ENCODE measurements at places on chromosomes 5 and 9. TPM values are rescaled to one million over a fixed set of nuclear protein-coding genes. Genes with fewer than 3 reads are reported as not detected.

The DMRTA1 gene
- 0.47 TPM for total RNA-seq

The GARIN3 gene
- total RNA-seq: not detected

The GADD45G gene
- total RNA-seq: 13.7 TPM

The MRPS27 gene
- 53.3 TPM for total RNA-seq

The PCDHGA12 gene
- 15.6 TPM for total RNA-seq

The INSL4 gene
- not detected for total RNA-seq

The MUSK gene
- not detected for total RNA-seq

The LCNL1 gene
- total RNA-seq: 38.0 TPM

DNA sequence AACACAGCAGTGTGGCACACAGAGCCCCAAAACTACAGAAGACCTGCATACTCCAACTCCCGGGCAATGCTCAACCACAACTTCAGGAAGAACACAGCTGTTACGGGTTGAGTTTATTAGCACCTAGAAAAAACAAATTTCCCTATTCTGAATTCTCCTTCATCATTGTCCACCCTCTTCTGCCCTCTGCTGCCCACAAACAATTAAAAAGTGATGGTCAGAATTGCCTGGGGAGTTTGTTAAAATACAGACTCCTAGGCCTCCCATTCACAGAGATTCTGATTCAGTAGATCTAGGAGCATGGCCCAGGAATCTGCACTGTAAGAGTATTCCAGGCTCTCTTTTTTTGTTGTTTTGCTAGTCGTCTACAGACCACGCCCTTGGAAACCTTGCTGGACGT is 310.6 kb downstream of the NDUFS4 start:
- no peak for DNase-seq

DNA sequence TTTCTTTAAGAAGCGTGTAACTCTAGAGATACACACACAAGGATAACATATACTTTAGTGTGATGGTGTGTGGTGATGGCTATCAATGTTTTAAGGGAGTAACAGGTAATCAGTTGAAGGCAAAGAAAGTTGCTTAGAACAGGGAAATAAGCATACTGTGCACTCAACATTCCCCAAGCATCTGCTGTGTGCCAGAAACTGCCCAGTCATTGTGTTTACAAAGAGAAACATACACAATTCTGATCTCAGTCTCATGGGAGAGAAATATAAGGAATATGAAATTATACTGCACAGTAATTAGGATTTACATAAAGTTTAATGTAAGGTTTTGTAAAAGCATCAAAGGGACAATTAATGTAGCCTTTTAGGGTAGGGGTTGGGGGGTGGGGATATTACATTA is 224.1 kb upstream of the TYRP1 start:
- DNase-seq: no peak

GRCh38 chr5:110514030-110514429 is 212.4 kb downstream of the TMEM232 start:
- DNase-seq: no peak

DNA sequence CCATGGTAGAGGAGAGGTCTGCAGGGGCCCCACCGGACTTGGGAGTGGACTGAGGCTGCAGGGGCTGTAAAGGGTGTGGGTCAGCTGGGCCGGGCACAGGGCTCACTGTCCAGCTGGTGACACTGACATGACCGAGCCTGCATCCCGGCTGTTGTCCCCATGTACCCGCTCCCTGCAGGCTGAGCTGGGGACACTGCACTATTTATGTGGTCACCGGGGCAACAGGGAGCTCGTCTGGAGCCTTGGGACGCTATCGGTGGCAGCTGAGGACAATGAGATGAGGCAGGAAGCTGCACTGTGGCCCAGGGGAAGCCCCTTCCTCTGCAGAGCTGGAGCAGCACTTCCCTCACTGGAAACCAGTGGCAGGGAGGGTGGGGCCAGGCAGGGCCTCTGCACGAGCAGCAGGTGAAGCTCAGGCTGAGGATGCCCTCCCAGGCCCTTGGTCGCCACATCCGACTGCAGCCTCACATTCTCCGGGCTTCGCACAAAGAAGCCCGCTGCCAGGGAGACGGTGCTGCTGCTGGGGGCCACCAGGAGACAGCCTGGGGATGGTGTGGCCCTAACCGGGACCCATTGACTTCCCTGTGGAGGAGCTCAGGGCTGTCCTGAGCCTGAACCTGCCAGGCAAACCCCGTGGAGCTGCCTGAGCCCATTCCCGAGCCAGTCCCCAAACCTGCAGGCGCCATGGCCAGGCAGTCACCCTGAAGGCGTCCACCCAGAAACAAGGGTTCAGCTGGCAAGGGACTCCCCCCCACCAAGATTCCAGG is 26.4 kb downstream of the ZDHHC11B start:
- no peak for DNase-seq

- DNase-seq: no peak
Observed at GRCh38 chr9:132991351-132992300, 13.1 kb downstream of the GFI1B start.

GRCh38 chr9:137169896-137170358 is at the start of gene LRRC26:
Gene LRRC26, minus strand, starts transcription at chr9:137170051. Its CDS starts 108 bp downstream, at chr9:137169943.
- no peak for DNase-seq

GRCh38 chr9:7811677-7812076 is 12.1 kb upstream of the DMAC1 start:
- DNase-seq: no peak

- DNase-seq: no peak
Observed at GRCh38 chr9:128454991-128455390, 815 bp upstream of the ODF2 start.

GRCh38 chr9:99235926-99236634 is 14.0 kb downstream of the SEC61B start:
- no peak for DNase-seq

- DNase-seq: no peak
Observed at GRCh38 chr5:111532886-111533582, 20.7 kb upstream of the STARD4 start.

DNA sequence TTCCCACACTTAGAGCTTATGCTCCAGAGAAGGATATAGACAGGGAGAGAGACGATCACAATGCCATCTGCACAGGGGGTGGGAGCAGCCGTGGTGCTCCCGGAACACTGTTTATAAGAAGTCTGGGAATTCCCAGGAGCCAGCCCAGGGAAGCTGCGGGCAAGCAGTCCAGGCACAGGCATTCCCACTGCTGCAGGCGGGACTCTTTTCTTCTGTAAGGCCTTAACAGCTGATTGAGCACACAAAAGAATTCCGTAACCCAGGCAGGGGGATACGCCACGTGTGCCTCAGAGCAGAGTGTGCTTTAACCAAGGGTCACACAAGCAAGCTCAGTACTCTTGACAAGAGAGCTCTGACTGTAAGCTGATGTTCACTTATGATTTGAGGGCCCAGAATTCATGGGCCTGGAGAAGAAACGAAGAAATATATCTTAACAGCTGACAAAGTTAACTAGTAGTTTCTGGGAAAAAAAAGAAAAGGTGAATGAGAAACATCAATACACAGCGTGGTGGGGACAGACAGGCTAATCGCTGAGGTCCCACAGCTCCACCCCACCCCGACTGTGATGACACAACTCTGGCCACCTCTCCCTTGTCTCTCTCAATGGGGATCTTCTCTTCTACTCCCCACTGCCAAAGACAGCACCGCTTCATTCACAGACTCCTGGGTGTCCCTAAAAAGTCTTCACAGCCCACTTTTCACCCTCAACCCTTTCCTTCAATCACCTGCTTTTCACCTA is 85.9 kb upstream of the SIMC1 start:
- no peak for DNase-seq

DNA sequence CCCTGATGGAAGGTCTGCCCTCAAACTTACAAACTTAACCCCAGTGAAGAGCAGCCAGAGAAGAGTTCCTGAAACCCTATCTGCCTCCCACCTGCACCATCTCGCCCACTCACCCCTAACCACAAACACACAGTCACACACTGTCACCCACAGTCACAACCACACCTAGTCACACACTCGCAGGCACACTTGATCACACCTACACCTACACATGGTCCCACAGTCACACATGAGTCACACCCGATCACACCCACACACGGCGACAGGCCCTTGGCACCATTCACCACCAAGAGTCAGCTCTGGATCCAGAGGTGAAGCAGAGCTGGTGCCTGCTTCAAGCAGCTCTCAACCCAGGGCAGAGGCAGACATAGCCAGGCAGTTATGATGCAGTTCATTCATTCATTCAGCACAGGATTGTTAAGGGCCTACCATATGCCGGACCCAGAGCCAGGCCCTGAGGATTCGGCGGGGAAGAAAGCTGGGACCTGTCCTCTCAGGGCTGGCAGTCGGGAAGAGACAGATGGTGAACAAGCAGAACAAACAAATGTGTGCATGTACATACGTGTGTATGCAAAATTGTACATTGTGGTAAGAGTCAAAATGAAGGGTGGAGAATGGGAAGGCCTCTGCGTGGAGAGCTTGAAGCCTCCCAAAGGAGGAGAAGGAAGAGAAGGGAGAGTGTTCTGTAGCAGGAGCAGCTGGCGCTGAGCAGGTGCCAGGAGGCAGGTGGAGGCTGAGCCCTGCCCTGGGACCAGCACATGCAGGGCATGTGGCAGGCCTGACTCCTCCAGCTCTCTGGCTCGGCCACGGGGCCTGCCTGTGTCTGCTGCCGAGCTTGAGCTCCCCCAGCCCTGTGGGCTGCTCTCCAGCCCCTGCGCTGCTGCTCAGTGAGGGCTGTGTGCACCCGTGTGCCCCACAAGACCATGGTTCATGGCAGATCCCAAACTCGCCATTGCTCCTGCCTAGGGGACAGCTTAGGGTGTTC is 6.4 kb downstream of the TSPAN17 start:
- DNase-seq: peak; percentile 63

GRCh38 chr5:146669656-146670055 is 153.7 kb upstream of the GPR151 start:
- DNase-seq: no peak

GRCh38 chr9:126682928-126683697 is 69.4 kb downstream of the LMX1B start:
- no peak for DNase-seq

DNA sequence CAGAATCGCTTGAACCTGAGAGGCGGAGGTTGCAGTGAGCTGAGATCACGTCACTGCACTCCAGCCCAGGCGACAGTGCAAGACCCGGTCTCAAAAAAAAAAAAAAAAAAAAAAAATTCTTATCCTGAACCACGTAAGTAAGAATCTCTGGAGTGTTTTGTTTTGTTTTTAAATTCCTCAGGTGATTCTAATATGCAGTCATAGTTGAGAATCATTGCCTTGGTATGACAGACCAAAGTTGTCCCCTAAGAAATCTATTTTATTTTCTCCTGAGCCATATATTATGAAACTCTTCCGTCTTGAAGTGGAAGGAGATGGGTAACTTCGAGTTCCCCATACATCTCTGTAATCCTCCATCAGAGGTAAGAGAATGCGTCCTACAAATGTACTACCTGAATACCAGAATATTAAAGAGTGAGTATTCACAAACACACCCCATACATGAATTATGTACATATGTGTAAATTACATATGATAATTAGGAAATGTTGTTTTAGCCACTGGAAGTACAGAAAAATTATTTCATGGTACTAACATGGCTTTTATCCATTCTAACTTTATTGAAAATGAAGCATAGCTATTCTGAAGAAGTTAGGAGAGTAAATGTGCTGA is 26.7 kb upstream of the SVEP1 start:
- no peak for DNase-seq

DNA sequence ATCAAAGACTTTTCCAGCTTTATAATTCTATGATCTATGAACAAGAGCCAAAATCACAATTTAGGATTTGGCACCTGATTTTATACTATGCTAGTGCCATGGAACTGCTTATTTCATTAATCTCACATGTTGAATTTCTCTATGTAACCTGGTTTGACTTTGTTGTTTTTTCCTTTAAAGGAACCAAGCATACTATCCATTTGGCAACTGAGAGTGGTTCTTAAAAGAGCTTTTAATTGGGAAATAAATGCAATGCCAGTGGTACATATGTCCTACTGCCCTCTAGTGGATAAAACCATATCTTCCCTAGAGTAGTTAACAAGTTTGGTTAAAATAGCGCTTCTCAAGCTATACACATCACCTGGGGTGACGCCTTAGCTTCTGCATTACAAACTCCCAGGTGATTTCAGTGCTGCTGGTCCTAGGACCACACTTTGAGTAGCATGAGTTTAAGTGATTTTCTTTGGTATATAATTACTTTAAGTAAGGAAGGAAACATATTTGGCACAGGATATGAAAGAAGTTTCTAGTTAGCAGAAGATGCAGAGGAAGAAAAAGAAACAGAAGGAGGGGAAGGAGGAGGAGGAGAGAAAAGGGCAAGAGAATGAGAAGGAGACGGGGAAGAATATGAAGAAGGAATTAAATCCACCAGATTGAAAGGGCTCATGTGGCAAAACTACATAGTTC is 56.8 kb downstream of the FGF10 start:
- DNase-seq: no peak

GRCh38 chr5:98796197-98796972 is 22.9 kb downstream of the RGMB start:
- DNase-seq: no peak

All from dorsolateral prefrontal cortex (tissue), 122 donors.